Activated CD8-positive, alpha-beta memory T cell treated with anti-CD3 and anti-CD28 coated beads for 4 hours (primary cell): ENCODE measurements at places on chromosomes 6 and 20.

- no peak for DNase-seq
These were observed 108.3 kb downstream of the CARMIL1 start for GRCh38 chr6:25387483-25387882.

GRCh38 chr6:64104051-64104450, 468.4 kb downstream of the PHF3 start:
- DNase-seq = no peak

DNA sequence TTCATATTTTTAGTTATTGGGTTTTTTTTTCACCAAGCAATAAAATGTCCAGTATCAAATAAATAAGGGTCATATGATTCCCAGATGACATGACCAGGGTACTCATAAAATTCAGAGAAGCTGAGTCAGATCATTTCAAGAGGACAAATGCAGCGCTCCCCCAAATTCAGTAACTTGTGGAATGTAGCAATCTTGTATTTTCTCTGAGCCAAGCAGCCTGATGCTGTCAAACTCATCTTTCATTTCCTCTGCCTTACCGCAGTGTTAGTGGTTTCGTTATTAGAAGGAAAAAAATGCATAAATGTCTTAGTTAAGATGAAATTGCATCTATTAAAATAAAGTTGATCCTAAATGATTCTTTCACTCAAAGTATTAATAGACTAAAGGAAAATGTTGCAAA, 57.8 kb upstream of the EDN1 start:
- no peak for DNase-seq

- no peak for DNase-seq
These were observed 15.8 kb downstream of the TTBK1 start for GRCh38 chr6:43258807-43259686.

DNA sequence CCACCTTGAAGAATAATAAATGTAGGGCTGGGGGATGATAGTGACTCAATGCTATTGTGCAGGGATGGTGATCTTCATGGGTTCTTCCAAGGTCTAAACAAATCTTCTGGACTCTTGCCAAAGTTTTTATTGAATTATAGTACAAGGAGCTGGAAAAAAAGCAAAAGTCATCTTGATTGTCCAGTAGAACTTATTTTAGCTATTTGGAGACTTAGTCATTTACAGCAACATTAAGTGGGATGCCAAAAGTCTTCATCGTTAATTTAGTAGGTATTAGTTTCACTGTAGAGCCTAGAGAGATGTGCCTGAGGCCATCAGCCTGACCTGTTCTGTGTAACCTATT, 212.9 kb upstream of the TBX18 start:
- no peak for DNase-seq

DNA sequence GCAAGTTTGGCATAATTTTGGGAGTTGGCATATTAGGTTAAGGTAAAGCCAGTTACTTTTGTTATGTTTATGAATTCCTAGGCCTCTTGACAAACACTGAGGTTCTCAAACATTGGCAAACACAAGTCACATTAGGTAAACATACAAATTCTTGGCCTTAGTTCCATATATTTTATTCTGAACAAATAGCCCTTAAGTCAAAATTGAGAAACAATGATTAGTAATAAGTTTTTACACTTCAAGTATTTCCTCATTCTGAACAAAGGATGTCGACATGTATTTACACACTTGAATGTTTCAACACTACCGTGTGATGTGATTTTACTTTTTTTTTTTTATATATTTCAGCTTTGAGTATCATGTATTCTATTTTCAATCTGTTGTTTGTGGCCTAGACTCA, 3.8 kb upstream of the ECHDC1 start:
- no peak for DNase-seq

- DNase-seq = no peak
These were observed 43.3 kb downstream of the SCP2D1 start for GRCh38 chr20:18856873-18857272.

DNA sequence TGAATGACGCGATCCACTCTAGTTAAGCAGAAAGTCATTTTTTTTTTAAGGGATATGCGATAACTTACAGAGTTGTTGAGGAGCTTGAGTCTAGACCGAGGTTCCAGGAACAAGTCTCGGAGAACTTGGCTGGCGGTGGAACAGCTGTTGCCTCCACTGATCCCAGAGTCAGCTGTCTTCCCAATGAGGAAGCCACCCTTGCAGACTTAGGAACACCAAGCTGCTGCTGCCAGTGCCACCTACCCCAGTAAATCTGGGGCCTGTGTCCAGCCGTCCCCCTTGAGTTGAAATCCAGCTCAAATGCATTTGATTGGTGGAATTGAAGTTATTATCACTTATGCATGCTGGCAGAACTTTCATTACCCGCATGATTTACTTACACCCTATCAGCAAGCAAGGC, 6.7 kb downstream of the PFDN4 start:
- no peak for DNase-seq

GRCh38 chr6:157260735-157261410, 62.4 kb downstream of the TMEM242 start:
- no peak for DNase-seq

- no peak for DNase-seq
These were observed 64.6 kb upstream of the TXNDC5 start for GRCh38 chr6:7974938-7975763.

DNA sequence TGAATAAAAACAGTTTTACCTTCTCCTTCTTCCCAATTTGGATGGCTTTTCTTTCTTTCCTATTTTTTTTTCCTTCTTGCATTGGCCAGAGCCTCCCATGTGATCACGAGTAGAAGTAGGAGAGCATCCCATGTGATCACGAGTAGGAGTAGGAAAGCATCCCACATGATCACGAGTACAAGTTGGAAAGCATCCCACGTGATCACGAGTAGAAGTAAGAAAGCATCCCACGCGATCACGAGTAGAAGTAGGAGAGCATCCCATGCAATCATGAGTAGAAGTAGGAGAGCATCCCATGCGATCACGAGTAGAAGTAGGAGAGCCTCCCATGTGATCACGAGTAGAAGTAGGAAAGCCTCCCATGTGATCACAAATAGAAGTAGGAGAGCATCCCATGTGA, 218.6 kb downstream of the DLL1 start:
- no peak for DNase-seq

DNA sequence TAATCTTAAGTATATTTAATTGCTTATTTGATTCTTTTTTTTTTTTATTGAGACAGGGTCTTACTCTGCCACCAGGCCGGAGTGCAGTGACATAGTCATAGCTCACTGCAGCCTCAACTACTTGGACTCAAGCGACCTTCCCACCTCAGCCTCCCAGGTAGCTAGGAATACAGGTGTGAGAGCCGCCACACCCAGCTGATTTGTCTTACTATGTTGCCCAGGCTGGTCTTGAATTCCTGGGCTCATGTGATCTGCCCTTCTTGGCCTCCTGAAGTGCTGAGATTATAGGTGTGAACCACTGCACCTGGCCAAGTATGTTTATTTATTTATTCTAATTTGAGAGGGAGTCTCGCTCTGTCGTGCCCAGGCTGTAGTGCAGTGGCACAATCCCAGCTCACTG, 38.2 kb downstream of the PTPN1 start:
- no peak for DNase-seq

- no peak for DNase-seq
These were observed 167.9 kb downstream of the PREX1 start for GRCh38 chr20:48659858-48660257.

GRCh38 chr6:15586503-15586902, 76.3 kb downstream of the DTNBP1 start:
- no peak for DNase-seq

DNA sequence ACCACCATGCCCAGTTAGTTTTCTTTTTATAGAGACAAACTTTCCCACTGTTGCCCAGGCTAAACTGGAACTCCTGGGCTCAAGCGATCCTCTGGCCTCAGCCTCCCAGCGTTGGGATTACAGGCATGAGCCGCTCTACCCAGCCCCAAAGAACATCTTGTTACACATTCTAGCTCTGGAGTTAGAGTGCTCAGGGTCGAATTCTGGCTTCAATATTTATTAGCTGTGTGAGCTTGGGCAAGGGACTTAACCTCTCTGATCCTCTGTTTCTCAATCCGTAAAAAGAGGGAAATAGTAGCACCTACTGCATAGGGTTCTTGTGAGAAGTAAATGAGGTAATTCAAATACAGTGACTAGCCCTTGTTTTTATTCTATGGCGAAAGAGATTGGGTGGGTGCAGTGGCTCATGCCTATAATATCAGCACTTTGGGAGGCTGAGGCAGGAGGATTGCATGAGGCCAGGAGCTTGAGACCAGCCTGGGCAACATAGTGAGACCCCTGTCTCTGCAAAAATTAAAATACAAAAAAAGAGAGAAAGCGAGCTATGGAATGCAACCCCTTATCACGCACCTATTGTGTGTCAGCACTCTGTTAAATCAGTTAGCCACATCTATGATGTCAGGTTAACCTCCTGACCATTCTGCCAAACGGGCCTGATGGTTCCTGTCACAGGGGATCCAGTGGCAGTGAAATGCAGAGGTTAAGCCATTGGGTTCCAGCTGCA, 19.7 kb downstream of the BCAS4 start:
- DNase-seq = no peak

GRCh38 chr20:47917549-47918070, 132.3 kb upstream of the SULF2 start:
- DNase-seq = no peak

DNA sequence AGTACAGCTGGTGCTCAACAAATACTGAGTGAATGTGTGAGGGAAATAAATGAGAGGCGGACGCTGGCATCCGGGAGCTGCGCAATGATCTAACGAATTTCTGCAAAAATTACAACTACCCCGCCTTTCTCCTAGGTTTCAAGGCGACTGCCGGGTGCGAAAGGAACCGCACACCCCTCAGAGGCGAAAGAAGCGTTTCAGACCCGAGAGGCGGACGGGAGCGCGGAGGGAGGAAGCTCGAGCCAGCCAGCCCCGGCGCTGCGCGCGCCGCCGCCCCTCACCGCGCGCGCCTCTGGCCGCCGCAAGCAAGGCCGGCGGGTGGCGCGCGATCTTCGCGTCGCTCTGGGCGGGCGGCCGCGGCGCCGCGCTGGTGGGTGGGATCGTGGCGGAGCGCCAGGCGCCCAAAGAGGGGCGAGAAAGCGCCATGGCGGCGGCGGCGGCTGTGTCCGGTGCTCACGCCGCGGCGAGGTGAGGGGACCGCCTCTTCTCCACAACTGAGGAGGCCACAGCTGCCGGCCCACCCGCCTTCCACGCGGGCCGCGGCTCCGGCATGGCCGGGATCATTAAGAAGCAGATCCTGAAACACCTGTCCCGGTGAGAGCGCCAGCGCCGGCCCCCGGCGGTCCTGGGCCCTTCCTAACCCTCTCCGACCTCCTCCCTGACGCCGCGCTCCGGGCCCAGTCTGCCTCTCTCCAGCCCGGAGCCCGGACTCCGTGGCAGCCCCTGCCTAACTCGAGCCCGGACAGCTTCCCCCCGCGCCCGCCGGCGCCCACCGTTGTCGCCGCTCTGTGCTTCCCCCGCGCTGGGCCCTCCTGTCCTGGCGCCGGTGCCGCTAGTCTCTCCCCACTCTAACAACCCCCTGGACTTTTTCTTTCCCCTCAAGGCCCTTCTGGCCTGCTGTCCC, at the start of gene BLTP3A:
BLTP3A (plus strand) TSS at position 383 of the 904 bp plus-strand sequence; CDS start at position 551, 168 bp downstream.
- DNase-seq = peak; percentile 44

DNA sequence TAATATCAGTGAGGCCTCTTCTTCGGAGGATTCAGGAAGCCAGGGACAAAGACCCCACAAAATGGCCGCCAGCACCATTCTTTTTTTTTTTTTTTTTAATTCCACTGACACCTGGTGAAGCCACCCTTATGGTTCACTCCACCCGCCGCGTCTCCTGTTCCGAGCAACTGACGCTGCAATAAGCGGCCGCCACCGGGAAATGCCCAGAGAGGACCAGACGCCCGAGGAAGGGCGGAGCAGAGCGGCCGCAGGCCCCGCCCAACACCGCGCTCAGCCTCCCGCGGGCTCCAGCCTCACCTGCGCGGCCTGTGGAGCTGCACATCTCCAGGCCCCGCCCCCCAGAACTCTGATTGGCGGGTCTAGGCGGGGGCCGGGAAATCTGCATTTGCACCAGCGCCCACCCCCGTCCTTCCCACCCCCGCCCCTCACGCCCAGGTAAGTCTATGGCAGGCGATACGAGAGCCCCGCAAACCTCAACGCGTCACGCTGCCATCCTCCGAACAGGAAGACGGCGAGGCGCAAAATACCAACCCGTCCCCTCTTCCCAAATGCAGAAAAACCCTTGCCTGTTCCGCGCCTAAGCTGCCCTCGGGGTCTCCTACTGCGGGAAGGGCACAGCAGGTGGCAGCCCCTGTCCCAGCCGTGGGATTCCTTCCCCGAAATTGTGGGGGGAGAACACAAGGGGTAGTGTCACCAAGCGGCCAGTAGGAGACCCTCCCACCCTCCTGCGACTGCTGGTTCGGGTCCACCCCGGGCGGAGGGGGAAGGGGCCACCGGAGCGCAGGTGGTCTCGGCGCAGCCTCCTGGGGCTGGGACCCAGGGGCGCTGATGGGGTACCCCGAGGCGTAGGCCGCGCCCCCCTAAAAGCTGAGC, 960 bp downstream of the ATP9A start:
- DNase-seq = peak; percentile 25

DNA sequence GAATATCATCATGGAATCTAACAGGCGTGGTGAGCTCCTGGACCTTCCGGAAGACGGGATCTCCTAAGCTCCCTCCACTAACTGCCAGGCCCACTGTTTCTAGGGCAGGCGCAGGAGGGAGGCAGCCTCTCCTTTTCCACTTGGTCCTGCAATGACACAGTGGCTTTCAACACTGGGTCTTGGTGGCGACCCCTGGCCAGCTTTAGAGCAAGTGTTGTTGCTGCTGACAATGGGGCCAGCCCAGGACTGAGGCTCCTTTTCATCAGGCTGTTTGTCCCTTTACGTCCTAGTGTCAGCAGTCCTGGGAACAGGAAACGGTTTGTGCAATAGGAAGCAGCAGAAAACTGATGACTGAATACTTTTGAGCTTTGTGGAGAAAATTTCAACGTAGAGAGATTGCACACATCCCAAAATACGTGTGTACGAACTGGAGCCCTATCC, 9.7 kb upstream of the QKI start:
- DNase-seq = no peak

DNA sequence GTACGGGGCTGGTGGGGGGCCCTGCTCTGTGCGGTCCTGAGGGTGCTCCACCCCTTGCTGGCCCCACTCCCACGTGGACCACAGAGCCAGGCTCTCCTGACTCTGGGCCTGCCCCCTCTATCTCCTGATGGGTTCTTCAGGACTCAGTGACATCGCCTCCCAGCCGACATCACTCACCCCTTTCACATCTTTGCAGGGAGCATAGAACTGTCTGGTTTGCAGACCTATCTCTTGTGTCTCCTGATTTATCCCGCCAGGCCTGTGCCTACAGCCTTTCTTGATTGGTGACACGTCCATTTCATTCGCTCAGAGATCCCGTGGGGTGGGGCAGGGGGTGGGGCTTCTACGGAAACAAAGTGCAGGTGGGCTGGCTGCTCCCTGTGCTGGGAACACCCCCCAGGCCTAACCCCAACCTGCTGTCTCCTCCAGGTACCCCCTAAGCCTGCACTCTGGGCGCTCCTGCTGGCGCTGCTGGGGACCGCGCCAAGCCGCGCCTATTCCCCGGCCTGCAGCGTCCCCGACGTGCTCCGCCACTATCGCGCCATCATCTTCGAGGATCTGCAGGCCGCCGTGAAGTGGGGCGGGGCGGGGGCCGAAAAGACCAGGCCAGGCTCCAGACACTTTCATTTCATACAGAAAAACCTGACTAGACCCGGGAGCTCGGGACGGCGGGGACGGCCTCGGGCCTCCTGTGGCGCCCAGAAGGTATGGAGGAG, 1.7 kb downstream of the C20orf204 start:
- DNase-seq = no peak

- DNase-seq = no peak
These were observed 406.8 kb upstream of the SULF2 start for GRCh38 chr20:48192109-48192508.
